Esophagus squamous epithelium (tissue), 5 donors: ENCODE measurements at places on chromosomes 11 and 22.

- no peak for DNase-seq
These were observed 131.6 kb downstream of the MAML2 start for GRCh38 chr11:96211436-96211835.

DNA sequence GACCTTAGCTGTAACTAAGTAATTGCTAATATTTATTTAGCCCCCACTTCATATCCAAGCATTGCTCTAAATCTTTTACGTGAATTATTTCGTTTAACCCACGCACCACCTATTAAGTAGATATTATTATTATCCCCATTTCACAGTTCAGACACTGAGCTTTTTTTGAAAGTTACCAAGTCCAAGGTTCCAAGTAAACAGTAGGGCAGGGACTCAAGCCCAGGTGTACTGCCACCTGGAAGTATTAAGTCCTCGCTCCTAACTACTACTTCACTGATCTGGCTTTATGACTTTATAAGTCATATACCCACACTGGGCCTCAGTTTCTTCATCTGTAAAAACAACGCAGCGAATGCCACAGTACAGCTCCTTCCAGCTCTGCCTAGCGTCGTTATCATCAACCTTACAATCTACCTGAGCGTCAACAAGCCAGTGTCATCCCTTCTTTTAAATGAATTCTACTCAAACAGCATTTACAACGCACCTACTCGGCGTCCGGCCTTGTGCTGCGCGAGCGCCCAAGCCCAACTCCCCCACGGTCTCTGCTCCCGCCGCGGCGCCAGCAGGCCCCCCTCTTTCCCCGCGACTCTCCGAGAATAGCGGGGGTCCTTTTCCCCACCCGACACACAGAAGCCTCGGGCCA lies 624 bp downstream of the TMEM41B start:
- no peak for DNase-seq

DNA sequence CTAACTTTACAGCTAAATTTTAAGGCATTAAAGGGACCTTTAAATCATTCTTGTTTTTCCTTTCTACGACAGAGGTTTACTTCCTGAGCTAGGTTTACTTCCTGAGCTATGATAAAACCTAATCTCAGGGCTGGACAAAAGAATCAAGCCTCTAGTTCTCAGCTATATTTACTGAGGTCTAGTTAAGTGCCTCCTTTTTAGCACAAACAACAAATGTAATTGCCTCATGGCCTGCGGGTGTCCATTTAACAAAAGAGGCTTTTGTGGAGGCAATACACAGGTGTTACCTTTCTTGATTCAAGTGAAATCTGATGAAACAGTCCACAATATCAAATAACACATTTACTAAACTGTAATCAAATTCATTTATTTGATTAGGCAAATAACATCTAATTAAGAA lies 67.3 kb downstream of the IMMP1L start:
- no peak for DNase-seq

GRCh38 chr11:115707180-115707905 lies 203.1 kb upstream of the CADM1 start:
- no peak for DNase-seq

- DNase-seq: no peak
These were observed 136.2 kb upstream of the SEZ6L start for GRCh38 chr22:26033071-26033470.

GRCh38 chr11:131895865-131896264 lies 525.5 kb downstream of the NTM start:
- no peak for DNase-seq

DNA sequence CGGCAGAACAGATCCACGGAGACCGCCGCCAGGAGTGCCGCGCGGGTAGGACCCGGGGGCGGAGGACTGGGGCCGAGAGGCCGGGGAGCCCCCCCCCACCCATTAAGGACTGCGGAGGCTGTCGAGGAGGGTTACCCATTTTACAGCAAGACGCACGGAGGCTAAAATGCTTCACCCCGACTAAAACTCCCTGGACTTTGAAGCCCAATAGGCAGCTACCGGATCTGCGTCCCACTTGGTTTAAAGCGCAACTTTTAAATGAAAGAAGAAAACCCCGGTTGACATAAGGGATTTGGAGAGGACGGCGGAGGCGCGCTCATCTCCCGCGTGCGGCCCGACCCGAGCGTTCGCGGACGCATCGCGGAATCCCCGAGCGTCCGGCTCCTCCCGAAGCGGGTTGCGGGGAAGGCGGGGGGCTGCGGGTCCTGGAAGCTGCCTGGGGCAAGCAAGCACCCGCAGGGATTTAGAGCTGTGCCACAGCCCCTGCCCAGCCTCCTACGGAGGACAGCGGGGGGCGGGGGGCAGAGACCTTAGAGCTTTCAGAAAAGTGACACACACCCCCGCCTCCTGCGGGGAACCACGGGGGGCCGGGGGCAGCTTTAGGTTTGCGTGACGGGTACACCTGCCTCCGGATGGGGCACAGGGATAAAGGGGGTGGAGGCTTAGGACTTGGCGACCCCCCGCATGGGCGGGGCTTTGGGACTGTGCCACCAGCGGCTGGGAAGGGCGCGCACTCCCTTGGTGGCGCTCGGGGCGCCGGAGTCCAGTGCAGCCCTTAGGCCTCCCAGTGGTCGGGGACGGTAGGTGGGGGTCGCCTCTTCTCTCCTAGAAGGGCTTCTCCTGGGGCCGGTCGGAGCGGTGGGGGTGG lies 760 bp upstream of the CELSR1 start:
- no peak for DNase-seq

DNA sequence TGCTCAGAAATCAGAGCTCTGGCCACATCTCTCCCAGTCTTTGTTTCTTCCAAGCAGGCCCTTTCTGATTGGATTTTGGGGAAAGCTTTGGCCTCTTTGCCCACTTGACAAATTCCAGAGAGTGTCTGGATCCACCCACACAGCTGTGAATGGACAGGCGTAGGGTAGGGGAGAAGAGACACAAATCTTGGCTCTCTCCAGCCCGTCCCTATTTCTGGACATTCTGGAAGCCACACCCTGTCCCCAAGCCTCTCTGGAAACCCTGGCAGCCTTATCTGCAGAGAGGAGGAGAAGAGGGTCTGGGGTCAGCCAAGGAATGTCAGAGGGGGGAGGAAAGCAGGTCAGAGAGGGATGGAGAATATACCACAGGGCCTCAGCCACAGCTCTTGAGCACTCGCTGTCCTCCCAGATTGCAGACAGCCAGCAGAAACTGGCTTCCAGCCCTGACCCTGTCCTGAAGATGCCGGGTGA lies 59.5 kb upstream of the WNT11 start:
- DNase-seq: no peak

- no peak for DNase-seq
These were observed 96.5 kb downstream of the NXPE2 start for GRCh38 chr11:114774599-114775361.

- no peak for DNase-seq
These were observed 3.1 kb downstream of the PIM3 start for GRCh38 chr22:49963647-49964026.

GRCh38 chr11:77090373-77091111 lies 12.1 kb upstream of the OMP start:
- DNase-seq: no peak

- no peak for DNase-seq
These were observed 147.2 kb downstream of the TRPC6 start for GRCh38 chr11:101436511-101437142.

- no peak for DNase-seq
These were observed 505 bp downstream of the FAM227A start for GRCh38 chr22:38655519-38656255.

- DNase-seq: no peak
These were observed 1.5 kb downstream of the GLB1L2 start for GRCh38 chr11:134333312-134333711.

DNA sequence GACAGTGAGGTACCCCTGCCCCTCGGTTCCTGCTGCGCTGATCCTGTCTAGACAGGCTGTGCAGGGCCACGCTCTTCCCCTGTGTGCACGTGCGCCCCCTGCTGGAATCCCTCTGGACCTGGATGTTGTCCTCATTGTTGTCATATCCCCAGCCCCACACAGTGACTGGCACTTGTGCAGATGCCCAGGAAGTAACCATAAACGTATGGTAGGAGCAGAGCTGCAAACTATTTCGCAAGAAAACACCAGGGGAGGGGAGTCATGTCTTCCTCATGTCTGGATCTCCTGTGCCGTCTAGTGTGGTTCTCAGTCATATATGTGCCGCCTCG lies 114.7 kb downstream of the CRYBB2 start:
- no peak for DNase-seq

- no peak for DNase-seq
These were observed 15.1 kb downstream of the SYNGR1 start for GRCh38 chr22:39364714-39365491.

- no peak for DNase-seq
These were observed 12.5 kb downstream of the RBM4 start for GRCh38 chr11:66651016-66651415.

DNA sequence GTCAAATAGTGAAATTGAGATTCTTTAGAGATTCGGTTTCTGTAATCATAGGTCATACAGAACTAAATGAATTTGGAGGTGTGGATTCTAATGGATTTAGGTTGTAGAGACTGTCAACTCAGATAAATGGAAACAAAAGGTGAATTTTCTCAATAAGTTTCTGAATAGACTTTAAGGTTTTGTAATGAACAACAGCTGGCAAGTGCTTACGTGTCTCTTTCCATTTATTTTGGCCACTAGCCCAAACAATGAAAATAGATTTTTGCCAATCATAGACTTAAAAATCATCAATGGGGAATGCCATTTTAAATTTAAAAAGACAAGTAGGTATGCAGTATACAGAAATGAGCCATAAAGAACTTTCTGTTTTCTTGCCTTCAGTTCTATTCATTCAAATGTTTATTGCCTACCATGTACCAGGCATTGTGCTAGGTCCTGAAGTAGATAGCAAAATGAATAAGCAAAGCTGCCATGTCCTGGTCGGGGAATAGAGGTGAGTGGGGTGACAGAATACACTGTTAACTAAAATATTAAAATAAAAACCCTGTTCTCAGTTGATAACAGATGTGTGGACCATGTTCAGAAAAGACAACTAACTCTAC lies 16.9 kb upstream of the TMEM135 start:
- DNase-seq: no peak

GRCh38 chr11:47001781-47002181 lies 65.2 kb downstream of the CSTPP1 start:
- no peak for DNase-seq

GRCh38 chr11:26287067-26287518 lies 44.8 kb upstream of the ANO3 start:
- DNase-seq: no peak

DNA sequence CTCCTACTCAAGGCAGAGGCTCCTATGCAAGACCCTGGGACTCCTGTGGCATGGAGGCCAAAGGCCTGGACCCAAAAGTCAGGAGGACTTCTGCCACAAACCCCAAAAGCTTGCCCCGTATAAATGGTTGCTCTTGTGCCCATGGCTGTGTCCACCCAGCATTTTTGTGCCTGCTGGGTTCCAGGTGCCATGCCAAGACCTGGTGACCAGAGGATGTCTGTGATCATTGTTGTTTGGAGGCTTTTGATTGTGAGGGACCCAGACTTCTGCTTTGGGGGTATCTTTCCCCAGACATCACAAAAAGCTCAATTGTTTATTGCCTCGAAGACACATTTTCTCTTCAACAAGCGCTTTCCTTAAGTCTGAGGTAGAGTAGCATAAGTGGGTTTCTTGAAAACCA lies 35.1 kb downstream of the C22orf31 start:
- DNase-seq: no peak

DNA sequence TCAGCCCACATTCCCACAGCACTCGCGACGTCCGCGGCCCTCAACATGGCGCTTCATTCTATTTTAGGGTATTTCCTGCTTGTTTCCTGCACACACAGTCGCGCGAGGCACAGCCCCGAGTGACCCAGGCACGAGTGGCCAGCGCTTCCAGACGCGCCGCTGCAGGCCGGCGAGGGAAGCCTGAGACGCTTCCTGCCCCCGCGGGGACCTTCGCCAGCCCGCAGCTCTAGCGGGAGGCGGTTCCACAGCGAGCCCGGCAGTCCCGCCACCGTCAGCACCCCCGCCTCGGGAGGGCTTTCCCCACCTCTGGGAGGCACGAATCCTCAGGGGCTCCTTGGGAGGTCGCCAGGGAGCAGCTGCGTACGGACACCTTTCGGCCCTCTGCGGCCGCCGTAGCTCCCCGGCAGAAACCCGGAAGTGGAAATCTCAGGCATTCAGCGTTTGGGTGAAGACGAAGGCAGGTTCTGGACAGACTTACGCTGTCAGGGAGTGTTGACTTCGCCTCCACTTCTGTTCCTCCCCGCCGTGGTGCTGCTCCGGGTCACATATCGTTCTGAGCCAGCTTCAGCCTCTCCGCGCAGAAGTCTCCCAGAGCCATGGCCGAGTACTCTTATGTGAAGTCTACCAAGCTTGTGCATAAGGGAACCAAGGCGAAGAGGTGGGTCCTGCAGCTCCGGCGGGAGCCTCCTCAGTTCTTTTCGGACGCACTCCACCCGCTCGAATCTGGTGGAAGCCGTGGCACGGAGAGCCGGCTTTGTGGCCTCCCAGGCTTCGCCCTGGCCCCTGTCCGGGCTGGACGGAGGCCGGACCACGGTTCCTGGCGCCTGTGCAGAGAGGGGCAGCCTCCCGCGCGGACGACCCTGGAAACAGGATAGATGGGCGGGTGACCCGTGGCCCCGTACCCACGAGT lies 2925.9 kb upstream of the OR11H1 start:
- DNase-seq: no peak
